IPS-NIHi11 (cell line): ENCODE measurements at places on chromosomes 5 and 9.

DNA sequence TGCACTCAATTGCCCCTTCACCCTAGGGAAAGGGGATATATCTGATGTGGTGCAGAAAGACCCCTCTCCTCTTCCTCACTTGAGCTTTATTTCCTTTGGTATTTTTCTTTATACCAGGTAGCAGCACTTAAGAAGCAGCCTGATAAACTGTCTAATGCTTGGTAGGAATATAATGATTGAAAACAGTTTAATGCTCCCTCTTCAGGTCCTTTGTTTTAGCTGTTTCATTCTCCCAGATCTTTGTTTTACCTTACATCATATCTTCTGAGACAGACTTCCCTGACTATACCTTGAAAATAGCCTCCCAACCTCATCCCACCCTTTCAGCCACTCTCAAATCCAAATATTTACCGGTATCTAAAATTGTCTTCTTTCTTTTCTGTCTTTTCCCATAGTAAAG is 87.9 kb downstream of the NUDT12 start:
- no peak for DNase-seq

DNA sequence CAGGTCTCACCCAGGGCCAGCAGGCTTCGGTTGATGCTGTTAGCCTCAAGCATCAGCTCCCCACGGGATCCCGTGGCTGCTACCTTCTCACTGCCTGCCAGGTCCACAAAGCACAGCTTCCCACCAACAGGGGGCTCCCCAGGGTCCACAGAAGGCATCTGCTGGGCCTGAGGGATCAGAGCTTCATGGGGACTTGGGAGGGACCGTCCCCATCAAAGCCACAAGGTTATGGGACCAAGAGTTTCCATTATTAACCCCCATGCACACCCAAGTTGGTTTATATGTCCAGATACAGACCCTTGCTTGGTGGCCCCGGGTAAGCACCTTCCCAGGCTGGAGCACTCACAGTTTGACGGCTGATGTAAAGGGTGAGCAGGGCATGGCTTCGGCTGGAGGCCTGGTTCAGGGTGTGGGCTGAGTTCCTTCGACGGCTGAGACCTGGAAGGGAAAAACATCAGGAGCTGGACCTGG is 3.0 kb downstream of the KIF12 start:
- peak; percentile 74 for DNase-seq

DNA sequence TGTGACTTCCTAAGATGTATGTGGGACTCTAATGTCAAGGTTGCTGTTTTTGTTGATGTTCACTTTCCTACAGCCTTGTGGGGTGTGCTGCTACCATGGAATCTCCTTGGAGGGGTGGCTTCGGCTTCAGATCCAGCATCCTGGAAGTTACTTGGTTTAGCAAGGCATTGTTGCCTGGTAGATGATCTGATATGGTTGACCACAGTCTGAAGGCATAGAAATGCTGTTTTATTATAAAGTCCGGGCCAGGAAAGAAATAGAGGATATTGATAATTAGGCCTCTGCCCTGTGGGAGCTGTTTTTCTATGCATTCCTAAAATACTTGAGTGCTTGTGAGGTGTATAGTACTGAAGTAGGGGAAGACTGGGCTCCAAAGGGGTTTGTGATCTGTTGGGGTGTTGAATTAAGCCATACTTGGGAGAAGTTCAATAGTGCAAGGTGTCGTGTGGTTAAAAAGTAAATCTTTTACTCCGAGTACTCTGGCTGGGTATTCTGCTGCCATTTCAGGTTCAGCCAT is 27.3 kb upstream of the CREBRF start:
- no peak for DNase-seq

DNA sequence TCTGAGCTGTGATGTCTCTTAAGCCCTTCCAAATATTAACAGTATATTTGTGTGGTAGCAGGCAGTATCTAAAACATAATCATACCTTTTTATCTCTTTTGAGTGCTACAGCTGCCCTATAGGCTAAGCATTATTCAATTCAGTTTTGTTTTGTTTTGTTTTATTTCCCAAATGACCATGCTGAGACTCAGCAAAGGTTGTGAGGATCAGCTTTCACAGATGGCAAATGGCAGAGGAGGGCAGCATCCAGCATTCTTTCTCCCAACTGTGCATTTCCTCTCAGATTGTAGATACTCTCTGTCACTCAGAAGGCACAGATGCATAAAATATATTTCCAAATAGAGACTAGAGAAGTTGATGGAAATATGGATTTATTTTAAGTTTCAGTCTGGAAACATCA is 90.7 kb downstream of the DAPK1 start:
- no peak for DNase-seq

DNA sequence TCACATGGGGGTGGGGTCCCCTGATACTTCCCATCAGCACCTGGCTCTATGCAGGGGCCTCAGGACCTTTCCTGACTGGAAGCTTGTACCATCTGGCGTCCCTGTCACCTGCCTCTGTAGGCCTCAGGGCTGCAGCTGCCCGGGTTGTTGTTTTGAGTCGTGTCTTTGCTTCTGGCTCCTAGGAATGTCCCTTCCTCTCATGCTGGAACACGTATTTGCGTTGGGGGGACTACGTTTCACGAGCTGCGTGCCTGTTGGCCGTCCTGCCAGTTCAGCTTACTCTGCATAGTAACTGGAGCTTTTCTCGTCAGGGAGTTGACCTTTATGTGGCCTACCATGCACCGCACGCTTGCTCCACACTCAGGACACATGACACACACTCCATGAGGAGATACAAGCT is 54.9 kb upstream of the IRX4 start:
- no peak for DNase-seq
